Karpas-422 (cell line): ENCODE measurements at places on chromosomes 7 and 10.

DNA sequence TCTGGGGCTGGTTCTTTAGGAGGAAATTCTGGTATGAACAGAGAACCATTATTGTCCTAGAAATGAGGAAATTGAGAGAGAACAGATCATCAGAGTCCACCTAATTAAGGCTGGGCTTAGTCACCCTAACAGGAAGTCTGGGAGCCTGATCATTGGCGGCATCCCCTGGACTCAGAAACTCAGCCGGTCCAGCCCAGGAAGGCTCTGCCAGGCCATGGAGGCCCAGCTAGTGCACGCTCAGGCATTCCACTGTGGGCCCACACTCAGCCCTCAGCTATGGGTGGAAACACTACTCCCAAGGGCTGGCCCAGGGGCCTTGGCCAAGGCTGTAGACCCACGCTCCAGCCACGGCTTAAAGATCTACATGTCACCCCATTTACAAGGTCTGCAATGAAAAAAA, 109.2 kb downstream of the PTPN20 start:
- no peak for DNase-seq

DNA sequence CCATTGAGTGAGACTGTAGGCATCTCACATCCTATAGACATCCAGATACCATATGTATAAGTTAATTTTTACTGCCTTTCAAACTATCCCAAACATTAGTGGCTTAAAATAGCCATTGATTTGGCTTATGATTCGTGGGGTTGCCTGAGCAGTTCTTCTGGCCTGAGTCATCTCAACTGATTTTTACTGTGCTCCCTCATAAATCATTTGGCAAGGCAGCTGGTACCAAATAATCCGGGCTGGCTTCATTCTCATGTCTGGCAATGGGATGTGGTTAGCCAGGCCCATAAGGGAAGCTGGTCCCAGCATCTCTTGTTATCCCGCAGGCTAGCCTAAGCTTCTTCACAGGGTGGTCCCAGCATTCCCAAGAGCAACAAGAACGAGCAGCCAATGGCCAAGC, 6.7 kb upstream of the LRGUK start:
- DNase-seq, result no peak

DNA sequence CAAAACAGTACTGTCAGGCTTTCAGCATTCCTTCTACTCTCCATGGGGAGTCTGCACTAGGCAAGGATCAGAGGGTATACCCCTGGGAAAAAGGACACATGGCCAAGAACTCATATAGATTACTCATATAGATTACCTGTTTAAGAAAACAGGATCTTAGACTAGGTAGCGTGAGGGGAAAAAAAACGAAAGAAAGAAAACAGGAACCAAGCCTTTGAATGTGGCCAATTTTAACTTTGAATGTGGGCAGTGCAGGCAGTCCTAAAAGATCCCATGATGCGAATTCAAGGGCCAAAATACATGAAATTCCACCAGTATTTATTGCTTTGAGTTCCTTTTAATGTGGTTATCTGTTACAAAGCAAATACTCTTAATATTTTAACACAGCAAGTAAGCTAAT, 108.6 kb upstream of the TAC1 start:
- no peak for DNase-seq

DNA sequence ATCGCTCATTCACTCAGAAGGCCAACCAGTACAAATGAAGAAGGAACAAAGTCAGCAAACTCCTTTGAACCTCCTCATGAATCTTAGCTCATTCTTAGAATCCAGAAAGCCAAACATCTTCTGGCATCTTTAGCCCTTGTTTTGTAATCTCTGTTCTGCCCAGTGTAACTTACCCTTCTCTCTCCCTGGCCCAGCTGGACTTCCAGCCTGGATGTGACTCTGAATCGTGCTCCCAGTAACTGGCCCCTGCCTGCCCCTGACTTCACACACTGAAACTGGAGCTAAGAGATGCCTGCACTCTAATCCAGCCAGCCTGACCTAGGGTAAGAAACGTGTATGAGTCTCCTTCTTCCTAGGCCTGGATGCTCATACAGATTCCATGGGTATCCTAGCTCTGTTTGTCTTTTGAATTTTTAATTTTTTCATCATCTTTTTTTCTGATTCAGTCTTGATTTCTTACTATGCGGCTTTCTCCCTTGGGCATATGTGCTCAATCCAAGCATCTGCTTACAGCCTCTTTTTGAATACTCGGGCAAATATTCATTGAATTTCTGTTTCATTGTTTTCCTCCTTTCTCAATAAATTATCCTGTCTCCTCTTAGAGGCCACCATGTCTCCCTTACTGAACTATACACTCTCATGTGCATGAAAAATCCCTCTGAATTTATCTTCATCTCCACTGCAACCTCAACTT, 845.6 kb upstream of the AUTS2 start:
- DNase-seq, result no peak

DNA sequence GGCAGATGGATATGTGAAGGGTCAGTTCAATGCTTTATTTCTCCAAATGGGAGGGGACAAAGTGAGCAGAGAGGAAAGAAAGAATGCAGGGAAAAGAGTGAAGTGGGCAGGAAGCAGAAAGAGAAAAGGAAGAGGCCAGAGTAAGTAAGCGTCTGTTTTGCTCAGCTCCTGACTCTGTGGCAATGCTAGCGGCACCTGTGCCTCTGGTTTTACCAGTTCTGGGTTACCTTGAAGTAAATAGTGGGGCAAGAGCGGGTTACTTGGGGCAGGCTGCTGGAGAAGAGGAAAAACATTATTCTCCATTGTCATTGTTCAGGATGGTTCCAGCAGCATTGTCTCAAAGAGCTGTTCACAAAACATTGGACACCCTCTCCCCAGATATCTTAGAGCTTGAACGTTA, 1.9 kb downstream of the TAS2R40 start:
- DNase-seq, result no peak

DNA sequence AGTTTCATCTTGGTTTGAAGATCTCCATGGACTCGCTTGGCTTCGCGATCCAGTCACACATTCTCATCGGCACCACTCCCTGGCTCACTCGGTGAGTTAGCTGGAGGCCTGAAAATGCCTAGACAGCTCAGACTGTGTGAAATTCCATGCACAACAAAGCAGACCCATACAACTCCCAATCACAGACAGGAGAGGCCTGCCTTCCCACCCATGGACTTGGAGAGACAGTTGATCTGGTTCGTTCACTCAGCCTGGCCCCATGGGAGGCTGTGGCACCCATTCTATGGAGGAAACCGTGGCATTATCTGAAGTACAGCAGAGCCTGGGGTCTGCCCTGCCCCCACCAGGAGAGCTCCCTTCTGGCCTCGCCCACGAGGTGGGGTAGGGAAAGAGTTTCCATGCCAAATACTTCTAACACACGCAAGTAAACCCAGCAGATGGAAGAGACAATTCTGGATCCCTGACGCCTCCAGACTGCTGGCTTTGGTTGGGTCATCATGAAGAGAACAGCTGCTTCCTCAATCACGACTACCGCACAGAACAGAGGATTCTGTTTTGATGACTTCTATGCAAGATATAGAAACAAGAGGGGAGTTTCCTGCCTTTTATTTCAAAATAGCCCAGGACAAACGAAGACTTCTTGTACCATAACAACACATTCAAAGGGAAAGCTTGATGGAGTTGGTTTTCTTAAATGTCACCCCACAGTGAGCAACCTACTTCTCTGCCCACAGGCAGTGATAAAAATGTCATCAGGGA, 15.9 kb downstream of the FAM53B start:
- no peak for DNase-seq

DNA sequence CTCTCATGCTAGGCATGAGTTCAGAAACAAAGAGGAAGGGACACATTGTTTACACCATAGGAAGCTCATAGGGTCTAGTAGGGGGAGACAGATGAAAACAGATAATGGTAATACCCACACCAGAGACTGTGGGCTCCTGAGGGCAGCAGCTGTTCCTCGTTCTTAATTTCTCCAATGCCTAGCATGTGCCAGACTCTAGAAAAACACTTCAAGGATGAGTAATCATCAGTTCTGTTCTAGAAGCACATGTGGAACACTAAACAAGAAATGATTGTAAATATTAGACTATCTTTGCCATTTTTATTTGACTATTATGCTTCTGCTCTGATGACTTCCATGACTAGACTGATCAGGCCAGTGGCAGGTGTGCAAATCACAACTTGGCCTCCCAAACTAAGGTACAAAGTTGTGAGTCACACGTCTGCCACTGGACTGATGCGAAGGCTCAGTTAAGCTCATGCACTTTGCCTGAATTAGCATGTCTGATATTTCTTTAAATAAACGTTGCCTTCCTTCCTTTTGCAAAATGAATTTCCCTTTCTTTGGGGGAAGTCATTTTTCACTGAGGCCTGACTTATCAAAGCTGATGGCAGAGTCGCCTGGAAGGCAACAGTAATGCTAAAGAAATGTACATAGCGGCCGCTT, 89.2 kb upstream of the FGL2 start:
- no peak for DNase-seq

DNA sequence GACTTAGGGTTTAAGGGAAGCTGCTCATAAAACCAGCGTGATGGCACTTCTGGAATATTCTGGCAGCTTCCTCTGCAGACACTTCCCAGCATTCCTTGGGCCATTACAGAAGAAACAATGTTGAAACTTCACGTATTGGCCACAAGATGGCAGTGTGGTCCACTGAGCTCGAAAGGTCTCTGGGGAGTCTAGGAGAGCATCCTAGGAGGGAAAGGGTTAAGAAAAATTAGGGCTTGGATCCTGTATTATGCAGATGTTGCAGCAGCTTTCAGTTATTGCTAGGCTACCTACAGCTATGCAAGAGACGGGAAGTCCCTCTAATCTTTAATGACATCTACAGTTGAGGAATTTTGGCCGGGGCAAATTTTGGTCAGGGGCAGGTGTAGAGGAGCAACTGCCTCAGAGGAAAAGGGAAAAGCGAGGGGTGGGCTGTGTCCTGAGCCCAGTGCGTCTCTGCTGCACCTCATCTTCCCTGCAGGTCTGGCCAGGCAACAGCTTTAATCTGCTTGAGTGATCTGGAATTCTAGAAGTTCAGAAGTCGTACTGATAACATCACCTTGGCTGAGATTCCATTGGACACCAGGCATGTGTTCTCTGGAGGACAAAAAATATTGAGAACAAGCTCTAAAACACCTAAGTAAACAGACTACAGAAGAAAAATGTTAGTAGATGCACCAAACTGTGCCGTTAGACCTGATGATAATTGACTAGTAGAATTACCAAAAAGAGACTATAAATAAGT, 220.8 kb upstream of the PRSS58 start:
- DNase-seq, result peak; percentile 65

- no peak for DNase-seq
Measured at GRCh38 chr7:47314728-47315607, 266.9 kb downstream of the TNS3 start.

DNA sequence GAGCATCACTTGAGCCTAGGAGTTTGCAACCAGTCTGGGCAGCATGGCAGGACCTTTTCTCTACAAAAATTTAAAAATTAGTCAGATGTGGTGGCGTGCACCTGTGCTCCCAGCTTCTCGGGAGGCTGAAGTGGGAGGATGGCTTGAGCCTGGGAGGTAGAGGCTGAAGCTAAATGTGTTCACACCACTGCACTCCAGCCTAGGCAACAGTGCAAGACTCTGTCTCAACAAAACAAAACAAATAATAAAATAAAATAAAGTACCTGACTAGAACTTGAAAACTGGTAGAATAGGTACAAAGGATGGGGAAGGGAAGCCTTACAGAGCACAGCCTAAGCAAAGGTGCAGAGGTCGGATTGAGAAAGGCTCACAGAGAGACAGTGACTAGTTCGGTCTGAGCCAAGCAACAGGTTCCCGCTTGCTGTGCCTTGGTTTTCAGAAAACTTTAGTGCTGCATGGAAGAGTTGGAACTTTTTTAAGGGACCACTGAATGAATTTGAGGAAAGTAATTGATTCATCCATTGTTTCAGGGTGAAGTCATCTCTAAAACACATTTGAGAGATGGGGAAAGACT, 100.1 kb upstream of the STK17A start:
- no peak for DNase-seq

DNA sequence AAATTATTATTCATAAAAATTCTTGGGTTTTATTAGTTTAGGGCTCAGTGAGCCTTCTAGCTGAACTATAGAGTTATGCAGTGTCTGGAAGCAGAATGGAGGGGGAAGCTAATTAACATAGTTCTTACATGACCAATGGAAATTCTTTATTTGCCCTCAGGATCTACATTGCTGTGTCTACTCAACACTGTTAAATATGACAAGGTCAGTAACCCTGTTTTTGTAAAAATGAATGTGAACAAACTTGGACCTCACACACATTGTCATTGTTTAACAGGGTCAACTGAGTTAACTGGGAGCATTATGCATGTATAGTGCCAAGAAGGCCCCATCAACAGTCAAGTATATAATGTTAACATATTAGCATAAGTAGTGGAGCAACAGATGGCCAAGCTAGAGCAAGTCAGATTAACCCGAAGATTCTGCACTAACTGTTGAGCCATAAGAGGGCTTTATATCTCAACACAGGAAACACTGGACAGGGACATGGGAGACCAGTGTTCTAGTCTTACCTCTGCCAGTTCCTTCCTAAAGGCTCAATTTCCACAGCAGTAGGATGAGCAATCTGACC, 122.5 kb upstream of the SEM1 start:
- no peak for DNase-seq

DNA sequence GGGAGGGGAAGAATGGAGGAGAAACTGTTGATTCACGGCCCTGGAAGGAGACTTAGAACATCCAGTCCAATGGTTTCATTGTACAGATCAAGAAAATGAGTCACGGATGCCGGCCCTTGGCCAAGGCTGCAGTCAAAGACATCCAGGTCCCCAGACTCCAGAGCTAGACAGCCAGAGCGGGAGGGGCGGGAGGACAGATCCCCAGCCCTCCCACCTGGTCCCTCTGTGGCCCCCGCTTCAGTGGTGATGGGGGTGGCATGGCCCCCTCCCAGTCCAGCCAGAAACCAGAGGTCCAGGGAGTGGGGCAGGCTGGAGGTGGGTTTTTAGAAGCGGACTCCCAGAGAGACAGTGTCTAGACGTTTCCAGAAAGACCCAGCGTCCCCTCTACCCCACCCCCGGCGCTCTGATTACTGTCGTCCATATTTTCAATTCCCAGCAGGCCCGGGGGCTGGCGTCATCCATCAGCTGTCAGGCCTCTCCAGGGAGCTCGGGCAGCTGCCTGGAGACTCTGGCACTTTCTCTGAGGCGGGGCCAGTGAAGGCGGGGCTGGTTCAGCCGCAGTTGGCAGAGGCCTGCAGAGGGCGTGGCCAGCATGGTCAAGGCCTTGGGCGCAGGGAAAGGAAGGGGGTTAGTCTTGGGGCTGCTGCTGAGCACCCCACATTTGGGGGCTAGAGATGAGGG, 8.0 kb upstream of the HSPB1 start:
- peak; percentile 89 for DNase-seq

DNA sequence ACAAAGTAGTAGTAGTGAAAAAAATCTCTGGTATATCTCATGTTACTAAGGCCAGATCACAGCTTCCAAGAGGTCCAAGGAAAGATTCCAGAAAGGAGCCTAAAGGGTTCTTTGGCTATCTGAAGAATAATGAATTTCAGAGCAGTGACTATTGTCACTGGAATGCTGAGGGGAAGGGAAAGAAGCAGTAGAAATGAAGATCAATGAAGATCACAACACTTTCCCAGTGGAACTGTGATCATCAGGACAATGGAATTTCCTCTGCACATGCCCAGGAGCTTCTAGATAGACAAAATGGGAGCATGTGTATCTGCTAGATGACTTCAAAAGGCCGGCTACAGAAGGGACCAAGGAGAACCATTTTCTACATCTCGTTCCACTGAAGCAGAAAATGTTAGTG, 219.5 kb upstream of the PHYHIPL start:
- DNase-seq, result no peak

GRCh38 chr10:63236113-63236935, 103.2 kb downstream of the NRBF2 start:
- no peak for DNase-seq

- no peak for DNase-seq
Measured at GRCh38 chr7:135189961-135190360, 19.5 kb upstream of the CYREN start.
